ENCODE measurements at places on chromosomes 4 and X.

DNA sequence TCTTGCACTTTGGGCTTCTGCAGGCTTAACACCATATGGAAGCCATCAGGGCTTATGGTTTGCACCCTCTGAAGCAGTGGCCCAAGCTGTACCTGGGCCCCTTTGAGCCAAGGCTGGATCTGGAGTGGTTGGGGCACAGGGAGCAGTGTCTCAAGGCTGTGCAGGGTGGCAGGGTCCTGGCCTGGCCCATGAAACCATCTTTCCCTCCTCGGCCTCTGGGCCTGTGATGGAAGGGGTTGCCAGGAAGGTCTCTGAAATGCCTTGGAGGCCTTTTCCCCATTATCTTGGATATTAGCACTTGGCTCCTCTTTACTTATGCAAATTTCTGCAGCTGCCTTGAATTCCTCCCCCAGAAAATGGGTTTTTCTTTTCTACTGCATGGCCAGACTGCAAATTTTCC is 134.7 kb upstream of the USP9X start:
- DNase-seq = no peak

DNA sequence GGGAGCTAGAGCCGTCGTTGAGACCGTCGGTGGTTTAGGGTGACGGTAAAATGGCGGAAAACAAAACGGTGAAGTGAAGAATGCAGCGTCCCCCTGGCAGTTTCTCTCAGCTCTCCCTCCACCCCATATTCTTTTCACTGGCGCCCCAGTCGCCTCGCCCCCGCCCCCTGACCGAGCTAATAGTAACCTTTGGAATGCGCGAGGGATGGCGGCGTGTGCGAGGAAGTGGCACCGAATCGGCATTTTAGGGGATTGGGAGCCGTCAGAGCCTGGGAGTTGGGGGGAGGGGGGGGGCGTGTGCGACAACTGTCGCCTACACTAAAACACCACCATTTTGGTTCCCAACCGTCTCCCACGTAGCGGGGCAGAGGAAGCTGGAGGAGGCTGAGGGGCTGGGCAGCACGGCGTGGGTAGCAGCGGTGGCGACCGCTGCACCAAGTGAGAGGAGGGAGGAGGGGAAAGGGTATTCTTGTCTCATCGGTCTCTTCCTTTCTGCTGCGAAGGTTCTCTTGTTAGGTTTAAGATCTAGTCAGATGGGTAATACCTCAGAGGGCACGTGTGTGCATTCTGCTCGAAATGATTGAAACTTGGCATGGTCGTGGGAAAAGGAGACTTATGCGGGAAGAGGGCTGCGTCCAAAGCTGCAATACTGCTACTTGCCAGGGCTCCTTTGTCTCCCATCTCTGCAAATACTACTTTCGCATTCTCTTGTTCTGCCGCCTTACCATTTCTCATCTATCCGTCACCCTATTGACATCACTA is 840 bp downstream of the ZNF711 start:
- no peak for DNase-seq

DNA sequence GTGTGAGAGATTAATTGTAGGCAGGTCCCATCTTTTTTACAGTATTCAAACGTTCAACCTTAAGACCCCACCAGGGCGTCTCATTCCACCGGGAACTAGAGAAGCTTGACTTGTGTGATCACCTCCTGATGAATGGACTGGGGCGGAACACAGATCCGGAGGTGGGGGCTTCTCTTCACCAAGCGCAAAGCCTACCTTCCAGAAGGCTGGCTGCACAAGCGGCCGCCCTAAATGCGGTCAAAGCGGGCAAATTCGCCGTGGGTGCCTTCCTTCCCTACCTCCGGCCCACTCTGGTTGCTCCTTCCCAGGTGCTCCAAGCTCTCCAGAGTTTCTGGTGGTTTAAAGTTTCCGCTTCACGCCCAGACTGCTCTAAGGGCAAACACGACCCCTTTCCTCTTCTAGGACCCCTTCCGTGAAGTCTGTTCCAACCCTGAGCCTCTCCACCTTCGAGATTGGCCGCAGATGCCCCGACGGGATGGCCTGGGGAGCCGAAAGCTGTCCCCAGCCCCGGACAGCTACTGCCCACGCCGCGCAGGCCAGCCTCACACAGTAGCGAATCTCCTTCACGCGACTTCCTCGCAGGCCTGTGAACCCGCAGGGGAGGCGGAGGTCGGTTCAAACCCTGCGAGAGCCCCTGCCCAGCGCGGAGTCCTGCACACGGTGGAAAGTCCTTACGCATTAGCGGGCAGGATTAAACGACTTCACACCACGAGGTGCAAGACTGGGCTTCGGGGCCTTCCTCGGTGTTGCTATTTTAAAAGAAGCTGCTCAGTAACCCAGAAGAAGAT is 1.6 kb upstream of the WWC2 start:
- DNase-seq = no peak

DNA sequence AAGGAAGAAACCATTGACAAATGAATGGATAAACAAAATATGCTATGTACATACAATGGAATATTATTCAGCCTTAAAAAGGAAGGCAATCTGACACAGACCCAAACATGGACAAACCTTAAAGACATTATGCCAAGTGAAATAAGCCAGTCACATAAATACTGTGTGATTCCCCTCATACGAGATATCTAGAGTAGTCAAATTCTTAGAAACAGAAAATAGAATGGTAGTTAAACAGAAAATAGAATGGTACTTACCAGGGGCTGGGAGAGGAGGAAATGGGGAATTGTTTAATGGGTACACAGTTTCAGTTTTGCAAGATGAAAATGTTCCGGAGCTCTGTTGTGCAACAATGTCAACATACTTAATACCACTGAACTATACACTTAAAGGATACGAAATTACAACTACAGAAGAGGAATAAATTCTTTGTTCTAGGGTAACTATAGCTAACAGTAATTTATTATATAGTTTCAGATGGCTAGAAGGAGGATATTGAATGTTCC is 47.8 kb upstream of the DUSP21 start:
- no peak for DNase-seq

- DNase-seq = no peak
These were observed 124.4 kb downstream of the SHROOM3 start for GRCh38 chr4:76559236-76560071.

GRCh38 chr4:153023692-153024394 is 87.7 kb downstream of the FHDC1 start:
- DNase-seq = no peak

All from activated CD4-positive, alpha-beta T cell treated with anti-CD3 and anti-CD28 coated beads, Interleukin-2, Interleukin-4, amounts not matched to agents 100 ng/mL and 50 ng/mL, durations not matched to agents 16 hours and 8 hours (primary cell).